Renal cortical epithelial cell (primary cell): ENCODE measurements at places on chromosomes 3 and 15.

DNA sequence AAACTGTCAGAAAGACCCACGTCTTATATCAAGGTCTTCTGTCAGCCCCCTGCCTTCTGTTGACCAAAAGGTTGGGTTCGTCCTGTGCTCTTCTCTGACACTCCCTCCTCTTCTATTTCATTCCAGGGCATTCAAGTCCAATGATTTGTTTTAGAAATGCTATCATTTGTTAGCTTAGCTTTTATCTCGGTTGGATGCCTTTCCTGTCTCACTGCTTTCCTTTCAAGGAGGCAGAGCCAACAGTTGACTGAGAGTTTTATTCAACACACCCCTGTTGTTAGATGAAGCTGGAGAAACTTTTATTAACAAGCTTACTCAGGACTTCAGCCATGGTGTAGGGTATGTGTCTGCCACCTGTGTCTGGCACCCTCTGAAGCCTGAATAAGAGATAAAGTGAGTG lies 112.0 kb upstream of the SLC7A14 start:
- DNase-seq: no peak

DNA sequence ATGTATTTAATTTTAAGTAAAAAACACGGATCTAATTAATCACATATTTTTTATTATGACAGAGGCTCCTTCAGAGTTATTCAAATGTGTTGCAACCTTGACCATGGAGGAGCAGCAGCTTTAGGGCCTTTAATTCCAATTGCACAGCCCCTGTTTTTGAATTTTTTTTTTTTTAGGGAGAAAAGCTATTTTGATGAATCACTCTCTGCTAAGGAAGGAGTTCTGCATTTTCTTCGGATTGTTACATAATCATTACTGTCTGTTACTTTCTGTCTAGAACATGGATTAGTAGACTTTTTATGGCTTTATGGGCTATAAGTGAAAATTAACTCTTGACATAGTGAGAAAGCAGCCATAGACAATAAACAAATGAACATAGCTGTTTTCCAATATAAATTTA lies 90.8 kb downstream of the MCTP2 start:
- DNase-seq: peak; percentile 24

- no peak for DNase-seq
Measured at GRCh38 chr3:136730595-136731273, 21.4 kb downstream of the STAG1 start.

DNA sequence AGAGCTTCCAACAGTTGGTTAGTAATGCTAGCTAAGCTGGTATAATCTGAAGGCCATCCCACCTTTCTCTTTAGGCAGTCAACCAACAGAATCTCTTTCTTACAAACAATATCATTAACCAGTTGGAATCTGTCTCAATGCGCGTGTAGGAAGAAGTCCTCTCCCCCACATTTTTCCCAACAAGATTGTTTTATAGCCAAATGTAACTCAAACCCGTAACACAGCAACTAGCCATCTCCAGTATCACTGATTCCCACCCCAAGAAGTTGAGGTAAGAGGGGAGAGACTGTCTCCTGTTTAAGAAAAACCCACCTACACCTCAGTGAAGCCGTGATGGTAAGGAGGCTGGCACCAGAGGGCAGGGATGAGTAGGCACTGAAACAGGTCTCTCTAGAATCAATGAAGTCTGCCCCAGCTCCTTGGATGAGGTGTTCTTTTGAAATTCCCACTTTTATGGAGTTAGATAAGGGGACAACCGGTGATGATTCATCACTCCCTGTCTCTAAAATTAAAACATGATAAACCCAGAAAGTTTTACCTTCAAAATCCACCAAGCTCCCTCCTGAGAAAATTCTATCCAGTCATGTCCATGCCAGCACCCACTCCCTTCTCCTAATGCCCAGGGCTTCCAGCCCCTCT lies 30.9 kb downstream of the CDC25A start:
- DNase-seq: peak; percentile 23

DNA sequence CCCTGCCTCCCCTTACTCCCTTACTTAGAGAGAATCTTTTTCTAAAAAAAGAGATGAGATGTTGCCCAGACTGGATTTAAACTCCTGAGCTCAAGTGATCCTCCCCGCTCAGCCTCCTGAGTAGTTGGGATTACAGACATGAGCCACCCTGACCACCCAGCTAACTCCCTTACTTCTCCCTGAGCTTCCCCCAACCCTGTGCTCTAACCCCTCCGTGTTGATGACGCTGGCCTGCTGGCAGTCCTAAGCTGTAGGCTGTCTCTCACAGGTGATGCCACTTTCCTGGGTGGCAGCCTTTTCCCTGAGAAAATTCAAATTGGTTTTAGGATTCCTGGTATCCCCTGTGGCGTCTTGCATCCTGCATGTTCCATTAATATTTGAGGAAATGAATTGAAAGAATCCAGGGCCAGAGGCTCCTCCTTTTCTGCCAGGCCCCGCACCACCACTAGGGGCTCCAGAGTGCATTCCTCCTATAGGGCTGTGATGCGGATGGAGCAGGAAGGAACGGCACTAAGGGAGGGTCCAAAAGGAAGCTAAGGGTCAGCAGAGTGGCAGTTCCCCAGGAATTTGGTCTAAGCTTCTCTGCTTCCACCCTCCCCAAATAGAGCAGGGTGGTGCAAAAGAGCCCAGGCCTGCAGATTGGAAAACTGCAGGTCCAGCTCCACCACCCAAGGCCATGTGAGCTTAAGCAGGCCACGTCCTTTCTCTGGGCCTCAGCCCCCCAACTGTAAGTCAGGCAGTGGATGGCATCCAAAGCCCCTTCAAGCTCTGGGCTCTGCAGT lies 101.1 kb downstream of the DAPK2 start:
- DNase-seq: peak; percentile 22
